ENCODE measurements at places on chromosomes 11 and 22.

GRCh38 chr11:130580891-130581492 is 132.5 kb downstream of the ADAMTS15 start:
- no peak for DNase-seq

- no peak for DNase-seq
Measured at GRCh38 chr11:30210357-30210756, 20.5 kb upstream of the FSHB start.

GRCh38 chr11:119687373-119688046 is 41.5 kb downstream of the NECTIN1 start:
- no peak for DNase-seq

GRCh38 chr22:39408173-39408572 is 8.6 kb downstream of the TAB1 start:
- no peak for DNase-seq

- no peak for DNase-seq
Measured at GRCh38 chr22:45162531-45162930, 1.2 kb upstream of the NUP50 start.

- DNase-seq, result no peak
Measured at GRCh38 chr11:79157738-79158137, 283.1 kb downstream of the TENM4 start.

DNA sequence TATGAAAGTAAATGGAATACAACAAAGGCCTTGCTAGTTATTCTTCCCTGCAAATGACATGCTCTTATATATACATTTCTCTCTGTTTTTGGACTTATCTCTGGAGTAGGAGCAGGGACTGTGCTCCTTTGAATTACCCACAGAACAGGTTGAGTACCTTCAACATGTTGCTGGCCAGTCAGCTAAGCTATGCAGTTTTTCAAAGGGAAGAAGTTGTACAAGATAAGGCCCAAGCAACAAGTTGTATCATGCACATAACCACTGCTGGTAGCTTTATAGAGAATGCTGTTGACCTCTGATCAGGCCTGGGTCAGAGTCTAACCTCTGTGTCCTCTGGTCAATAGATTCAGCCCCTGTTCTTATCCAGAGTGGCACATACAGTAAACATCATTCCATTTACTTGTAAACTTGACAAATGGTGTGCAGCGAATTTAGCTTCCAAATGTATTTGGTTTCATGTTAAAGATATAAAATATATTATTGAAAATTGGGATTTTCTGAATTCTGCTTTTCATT is 99.6 kb downstream of the C11orf87 start:
- no peak for DNase-seq

DNA sequence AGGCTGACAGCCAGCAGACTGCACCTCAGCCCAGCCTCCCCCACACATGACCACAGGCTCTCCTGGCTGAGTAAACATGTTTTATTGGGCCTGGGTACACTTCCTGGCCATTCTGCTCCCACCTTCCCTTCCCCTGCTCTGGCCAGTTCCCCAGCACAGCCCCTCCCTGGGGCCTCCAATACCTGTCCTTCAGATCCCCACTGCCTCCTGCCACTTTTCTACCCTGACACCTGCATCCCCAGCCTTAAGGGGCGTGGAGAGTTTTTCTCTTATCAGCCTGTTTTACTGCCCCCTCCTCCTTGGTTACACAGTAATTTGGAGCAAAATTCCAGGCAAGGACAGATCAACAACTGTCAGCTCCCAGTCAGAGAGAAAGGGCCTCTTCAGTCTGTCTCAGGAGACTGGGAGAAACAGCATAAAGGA is at the start of gene ISX:
ISX (plus strand) TSS at position 363 of the 423 bp plus-strand sequence. CDS start 930 bp downstream, outside the sequence.
- no peak for DNase-seq

DNA sequence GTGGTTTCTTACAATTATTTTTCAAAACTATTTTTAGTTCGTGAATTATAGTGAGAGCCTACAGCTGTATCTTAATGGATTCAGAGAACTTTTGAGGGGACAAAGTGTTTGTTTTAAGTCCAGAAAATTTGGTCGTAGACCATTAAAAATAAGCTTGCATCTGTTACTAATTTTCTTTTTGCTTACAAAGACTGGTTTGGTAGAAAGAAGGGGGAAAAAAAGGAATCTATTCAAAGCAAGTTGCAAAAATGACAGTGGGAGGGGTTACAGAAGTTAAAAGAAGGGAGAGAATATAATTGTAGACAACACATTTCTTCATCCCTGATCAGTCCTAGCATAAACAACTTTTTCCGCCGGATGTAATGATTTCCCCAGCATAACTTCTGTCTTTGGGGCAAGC is 72.1 kb downstream of the AMOTL1 start:
- no peak for DNase-seq

DNA sequence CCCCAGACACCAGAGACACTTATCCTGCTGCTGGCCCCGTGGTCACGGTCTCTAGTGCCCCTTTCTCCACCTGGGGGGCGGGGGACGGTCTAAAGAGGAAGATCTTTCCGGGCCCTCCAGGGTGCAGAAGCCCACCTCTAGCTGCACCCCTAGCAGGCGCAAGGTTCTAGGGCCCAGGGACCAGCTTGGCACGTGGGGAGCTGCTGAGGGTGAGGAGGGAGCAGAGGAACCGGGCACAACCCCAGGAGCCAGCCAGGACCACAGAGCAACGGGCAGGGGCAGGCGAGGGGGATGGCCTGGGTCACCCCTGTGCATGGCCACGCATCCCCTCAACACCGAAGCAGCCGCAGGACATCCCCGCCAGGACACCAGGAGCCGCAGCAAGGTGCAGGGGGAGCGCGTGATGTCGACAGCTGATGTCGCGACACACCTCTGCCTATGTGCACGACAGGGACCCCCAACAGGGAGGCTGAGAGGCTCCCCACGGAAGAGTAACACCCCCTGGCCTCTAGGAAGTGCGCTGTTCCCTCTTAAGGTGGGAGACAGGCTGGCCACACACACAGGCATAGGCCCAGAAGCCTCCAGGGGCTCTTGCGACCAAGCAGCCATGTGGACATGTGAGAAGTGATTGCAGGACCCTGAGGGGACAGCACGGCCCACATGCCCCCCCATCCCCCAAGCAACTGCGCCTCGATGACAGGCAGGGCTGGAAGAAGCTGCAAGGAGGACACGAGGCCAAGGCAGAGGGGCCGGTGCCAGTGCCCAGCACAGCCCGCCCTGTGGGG is 5.1 kb downstream of the LRFN4 start:
- no peak for DNase-seq

DNA sequence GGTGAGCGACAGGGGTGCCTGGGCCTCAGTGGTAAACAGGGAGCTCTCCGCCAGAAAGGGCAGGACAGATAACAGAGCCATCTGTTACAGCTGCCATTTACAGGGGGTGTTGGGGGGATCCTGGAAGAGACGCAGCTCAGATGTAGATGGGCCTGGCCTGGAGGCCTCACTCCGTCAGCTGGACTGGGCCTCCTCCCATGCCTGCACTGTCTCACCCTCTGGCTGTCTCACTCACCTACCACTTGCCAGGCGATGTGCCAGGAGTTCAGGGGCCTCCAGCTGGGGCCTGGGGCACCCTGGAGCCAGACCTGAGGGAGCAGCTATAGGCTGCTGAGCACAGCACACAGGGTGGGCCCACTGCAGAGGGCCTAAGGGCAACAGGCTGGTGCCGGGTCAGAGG is 16.3 kb upstream of the SUSD2 start:
- no peak for DNase-seq

GRCh38 chr22:43867839-43868635 is 5.7 kb upstream of the SULT4A1 start:
- peak; percentile 80 for DNase-seq

DNA sequence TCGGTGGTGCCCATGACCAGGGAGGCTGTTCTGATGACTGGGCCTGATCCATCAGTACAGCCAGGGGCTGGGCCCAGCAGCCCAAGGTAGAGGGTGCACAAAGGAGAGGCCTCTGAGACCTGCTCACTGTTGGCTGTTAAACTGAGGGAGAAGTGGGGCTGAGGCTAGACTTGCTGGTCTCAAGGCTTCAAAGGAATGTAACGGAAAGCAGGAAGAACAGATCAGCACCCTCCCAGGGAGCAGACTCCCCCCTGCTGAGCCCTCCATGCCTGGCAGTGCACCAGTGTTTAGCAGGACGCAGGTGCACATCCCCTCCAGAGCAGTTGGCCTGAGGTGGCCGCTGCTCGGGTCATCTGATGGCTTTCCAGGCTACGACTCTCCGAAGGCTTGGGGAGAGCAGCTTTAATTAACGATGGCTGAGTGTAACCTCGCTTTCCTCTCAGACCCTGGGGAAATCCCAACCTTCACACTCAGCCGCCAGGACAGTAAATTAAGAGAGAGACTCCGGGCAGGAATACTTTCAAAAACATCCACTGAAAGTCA is 255.7 kb upstream of the NARS2 start:
- DNase-seq, result no peak

DNA sequence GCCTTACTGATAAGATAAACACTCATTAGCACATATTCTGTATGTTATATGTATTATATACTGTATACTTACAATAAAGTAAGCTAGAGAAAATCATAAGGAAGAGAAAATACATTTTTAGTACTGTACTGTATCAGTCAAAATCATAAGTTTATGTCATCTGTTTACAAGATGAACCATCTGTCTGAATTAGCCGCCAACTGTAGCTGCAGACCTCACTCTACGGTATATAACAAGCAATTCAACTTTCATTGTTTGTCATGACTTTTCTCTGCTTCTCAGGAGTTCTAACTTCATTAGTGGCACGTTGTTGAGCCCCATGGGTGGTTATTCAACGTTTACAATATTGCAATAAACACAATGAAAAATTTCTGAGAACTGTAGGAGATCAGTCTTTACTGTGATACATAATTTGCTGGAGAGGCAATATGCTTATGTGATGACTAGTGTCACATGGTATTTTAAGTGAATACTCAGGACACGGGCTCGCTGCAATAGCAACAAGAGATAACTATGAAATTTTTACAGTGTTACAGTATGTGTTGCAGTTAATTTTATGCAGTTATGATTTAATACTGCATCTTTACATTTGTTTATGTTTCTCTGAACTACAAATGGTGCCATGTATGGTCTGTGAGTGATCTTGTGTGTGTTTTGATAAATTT is 132.2 kb upstream of the CTSC start:
- DNase-seq, result no peak

DNA sequence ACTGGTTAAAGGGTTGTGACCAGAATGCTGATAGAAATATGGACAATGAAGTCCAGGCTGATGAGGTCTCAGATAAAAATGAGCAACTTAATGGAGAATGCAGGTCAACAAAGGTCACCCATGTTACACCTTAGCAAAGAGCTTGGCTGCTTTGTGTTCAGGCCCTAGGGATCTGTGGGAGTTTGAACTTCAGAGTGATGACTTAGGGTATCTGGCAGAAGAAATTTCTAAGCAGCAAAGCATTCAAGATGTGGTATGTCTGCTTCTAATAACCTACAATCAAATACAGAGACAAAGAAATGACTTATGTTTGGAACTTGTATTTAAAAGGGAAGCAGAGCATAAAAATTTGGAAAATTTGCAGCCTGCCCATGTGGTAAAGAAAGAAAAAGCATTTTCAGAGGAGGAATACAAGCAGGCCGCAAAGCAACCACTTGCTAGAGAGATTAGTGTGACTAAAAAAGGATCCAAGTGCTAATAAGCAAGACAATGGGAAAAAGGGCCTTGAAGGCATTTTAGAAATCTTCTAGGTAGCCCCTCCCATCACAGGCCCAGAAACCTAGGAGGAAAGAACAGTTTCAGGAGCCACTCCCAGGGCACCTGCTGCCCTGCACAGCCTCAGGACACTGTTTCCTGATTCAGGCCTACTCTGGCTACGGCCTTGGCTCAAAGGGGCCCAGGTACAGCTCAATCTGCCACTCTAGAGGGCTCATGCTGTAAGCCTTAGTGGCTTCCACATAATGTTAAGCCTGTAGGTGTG is 41.3 kb downstream of the TNKS1BP1 start:
- DNase-seq, result no peak

DNA sequence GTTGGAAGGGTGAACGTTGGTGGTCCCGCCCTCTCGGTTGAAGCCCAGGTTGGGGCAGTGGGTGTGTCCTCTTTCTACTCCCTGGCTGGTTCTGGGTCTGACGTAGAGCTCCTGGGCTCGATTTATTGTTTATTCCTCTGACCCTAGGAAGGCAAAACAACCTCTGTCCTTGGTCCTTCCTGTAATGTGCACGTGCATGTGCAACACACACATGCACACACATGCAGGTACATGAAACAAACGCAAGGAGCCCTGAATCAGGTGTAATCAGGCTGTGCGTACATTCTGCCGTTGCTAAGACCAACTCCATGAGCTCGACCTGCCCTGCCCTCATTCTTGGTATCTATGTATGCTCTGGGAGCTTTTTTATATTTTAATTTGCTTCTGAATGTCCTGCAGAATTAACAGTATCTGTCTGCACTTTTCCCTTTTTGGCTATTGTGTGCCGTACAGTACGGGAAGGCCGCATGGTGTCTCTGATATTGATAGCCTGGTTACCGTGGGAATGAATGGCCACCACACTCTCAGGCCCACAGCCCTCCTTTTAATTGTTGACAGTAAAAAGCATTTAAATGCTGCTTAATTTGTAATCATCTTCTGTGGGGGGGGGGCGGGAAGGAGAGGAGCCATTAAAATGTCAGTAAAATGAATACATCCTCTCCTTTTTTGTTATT is 66.0 kb upstream of the NNMT start:
- no peak for DNase-seq

DNA sequence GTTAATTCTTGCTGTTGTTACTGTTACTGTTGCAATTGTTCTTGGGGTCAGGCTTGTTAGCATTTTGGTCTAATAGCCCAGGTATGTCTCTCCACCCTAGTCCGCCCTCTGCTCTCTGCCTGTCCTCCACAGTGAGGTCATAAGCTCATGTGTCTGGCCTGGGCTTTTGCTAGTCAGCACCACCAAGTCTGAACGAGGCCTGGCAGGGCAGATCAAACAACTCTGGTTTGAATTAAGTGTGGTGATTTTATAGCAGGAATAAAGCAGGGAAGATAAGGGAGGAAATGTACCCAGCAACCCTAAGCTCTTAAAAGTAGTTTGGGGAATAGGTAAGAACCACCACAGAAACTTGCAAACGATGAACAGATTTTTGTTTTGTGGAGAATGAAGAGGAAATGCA is 98.7 kb downstream of the ABTB2 start:
- DNase-seq, result no peak

GRCh38 chr22:36887162-36887561 is 26.3 kb upstream of the CSF2RB start:
- no peak for DNase-seq

GRCh38 chr11:73566422-73566821 is 31.5 kb downstream of the FAM168A start:
- DNase-seq, result no peak

DNA sequence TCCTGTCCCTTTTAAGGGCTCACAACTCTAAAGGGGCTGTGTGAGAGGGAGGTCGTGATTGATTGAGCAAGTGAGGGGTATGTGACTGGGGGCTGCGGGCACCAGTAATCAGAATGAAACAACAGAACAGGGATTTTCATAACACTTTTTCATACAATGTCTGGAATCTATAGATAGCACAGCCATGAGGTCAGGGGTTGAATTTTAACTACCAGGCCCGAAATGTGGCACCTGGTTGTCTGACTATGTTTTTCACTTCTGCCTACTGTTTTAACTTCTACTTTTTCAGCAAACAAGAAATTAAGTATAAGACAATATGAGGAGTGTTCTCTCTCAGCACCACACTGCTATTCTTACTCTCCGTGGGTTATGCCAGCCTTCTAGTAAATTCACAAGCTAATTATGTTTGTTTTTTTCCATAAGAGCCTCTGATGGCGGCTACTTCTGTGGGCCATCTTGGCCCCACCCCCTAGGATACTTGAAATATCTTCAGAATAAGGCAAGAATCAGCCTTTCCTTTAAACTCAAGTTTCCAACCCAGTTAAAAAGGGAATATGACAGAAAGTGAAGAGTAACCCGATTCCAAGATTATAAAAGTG is 552.8 kb upstream of the CHORDC1 start:
- DNase-seq, result no peak
